Sigmoid colon (tissue), 7 donors: ENCODE measurements at places on chromosomes 4 and X. TPM values are rescaled to one million over a fixed set of nuclear protein-coding genes. Genes with fewer than 3 reads are reported as not detected.

GRCh38 chrX:39204945-39205344 lies 403.7 kb downstream of the MID1IP1 start:
- no peak for DNase-seq

DNA sequence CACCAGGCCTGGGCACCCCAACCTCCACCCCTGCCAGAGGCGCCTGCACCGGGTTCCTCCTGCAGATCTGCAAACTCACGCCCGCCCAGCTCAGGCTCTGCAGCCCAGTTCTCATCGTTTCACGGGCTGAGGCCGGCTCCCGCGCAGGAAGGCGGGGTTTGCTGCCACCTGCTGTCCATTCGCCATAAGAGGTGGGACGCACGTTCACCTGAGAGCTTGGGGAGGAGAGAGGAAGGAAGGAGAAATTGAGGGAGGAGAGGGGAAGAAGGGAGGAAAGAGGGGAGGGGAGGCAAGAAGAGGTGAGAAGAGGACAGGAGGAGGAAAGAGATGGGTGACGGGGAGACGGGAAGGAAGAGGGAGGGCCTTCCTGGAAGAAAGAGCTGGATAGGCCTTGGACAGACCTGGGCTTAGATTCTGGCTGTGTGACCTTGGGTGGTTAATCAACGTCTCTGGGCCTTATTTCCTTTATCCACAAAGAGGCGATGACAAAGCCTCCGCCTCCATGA lies 114.5 kb downstream of the ADRA2C start:
- no peak for DNase-seq

DNA sequence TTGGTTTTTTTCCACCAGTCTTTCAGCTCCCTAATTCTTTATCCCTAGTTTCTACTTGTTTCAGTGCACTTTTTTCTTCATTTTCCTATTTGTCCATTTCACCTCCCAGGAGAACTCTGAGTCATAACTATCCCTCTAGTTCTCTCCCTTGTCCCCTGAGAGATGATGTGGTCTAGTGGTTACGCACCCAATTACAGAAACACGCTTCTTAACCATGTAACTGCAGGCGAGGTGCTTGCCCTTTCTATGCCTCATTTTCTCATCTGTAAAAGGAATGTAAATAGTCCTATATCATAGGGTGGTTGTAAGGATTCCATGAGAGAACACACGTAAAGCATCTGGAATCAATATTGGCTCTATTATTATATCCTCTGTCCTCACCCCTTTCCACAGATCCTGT lies 8.8 kb upstream of the GRPR start:
- no peak for DNase-seq

GRCh38 chr4:4712800-4713528 lies 146.5 kb upstream of the MSX1 start:
- DNase-seq = no peak

- no peak for DNase-seq
Measured at GRCh38 chrX:130260316-130260715, 8.4 kb downstream of the ZNF280C start.

Gene MTCP1
- 3.1 TPM for total RNA-seq

Gene NPY2R
- total RNA-seq = 0.95 TPM

Gene POU4F2
- total RNA-seq = not detected

Gene DSPP
- not detected for total RNA-seq
